Smooth muscle cell of the pulmonary artery (primary cell): ENCODE measurements at places on chromosomes 2 and 18. TPM values are rescaled to one million over a fixed set of nuclear protein-coding genes. Genes with fewer than 3 reads are reported as not detected.

SPP2 gene
- not detected in 2 replicates for total RNA-seq

UGT1A4 gene
- total RNA-seq, result not detected in 2 replicates

LRP1B gene
- total RNA-seq, result 0.03 and 0.13 TPM in 2 replicates

XIRP2 gene
- not detected in 2 replicates for total RNA-seq

SP110 gene
- 3.7 and 4.8 TPM in 2 replicates for total RNA-seq

MYO3B gene
- total RNA-seq, result 0.10 and 0.13 TPM in 2 replicates

POTEF gene
- total RNA-seq, result not detected in 2 replicates

CELF4 gene
- total RNA-seq, result not detected in 2 replicates

C2orf66 gene
- 0.20 and 0.59 TPM in 2 replicates for total RNA-seq

ZNF397 gene
- total RNA-seq, result 14.5 and 16.5 TPM in 2 replicates

SKOR2 gene
- not detected in 2 replicates for total RNA-seq

VWA3B gene
- not detected in 2 replicates for total RNA-seq

RAPH1 gene
- total RNA-seq, result 35.6 and 36.5 TPM in 2 replicates

LRRC30 gene
- not detected in 2 replicates for total RNA-seq

HOXD1 gene
- 0.13 TPM in 1 of 2 replicates, not detected in the other for total RNA-seq

DES gene
- total RNA-seq, result 1.1 and 3.0 TPM in 2 replicates

TNFAIP6 gene
- 10.0 and 31.8 TPM in 2 replicates for total RNA-seq
